Stimulated activated CD8-positive, alpha-beta memory T cell treated with anti-CD3 and anti-CD28 coated beads, Interleukin-15, amount 100 ng/mL, for 48 hours (primary cell): ENCODE measurements at places on chromosomes 1 and 21.

GRCh38 chr1:198656500-198656932 lies 17.7 kb downstream of the PTPRC start:
- peak; percentile 70 for DNase-seq

GRCh38 chr1:109199710-109200109 lies 14.0 kb upstream of the SARS1 start:
- DNase-seq, result no peak

DNA sequence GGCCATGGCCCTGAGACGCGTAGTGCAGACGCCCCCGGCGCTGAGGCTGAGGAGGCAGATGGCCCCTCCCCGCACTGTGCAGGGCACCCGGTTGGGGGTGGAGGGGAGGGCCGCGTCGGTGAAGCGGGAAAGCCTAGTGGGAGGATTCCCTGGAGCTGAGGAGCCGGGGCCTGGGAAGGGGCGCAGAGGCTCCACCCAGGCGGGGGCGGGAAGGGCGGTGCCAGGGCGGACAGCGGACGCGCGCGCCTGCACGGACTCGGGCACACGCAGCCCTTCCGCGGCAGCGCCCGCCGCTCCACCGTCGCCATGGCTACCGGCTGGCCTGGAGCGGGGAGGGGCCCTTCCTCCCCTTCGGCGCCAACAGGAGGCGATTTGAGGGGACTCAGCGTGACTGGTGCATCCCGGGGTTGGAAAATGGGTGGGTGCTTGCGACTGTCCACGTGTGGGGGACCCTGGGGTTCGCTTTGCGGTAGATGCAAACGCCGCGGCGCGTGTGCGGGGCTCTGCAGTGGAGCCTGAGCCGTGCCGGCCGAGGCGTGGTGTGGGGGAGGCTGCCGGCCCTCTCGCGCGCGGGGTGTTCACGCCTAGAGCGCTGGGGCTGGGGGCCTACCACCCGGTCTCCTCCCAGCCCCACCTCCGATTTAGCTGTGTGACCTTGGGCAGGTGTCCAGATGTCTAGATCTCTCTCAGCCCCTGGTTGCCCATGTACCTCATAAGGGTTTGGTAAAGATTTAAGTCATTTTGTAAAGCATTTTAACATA lies 35.1 kb downstream of the PTPRF start:
- DNase-seq, result peak; percentile 27

DNA sequence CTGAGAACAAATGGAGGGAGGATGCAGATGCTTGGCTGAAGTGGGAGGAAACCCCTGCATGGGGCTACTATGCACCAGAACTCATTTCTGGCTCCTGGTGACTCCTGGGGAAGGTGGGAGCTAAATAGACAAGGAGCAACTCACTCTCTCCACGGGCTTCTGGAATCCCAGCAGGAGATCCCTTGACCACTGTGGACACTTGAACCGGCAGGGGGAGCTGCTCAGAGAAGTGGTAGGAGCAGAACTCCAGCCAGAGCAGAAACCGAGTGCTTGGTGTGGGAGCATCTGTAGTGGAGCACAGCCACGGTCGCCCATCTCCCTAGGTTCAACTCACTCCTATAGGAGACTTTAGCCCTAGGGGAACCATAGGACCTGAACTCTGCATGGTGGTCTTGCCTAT lies 205.6 kb upstream of the GJB5 start:
- no peak for DNase-seq

GRCh38 chr1:91591175-91591974 lies 90.7 kb downstream of the CDC7 start:
- no peak for DNase-seq

DNA sequence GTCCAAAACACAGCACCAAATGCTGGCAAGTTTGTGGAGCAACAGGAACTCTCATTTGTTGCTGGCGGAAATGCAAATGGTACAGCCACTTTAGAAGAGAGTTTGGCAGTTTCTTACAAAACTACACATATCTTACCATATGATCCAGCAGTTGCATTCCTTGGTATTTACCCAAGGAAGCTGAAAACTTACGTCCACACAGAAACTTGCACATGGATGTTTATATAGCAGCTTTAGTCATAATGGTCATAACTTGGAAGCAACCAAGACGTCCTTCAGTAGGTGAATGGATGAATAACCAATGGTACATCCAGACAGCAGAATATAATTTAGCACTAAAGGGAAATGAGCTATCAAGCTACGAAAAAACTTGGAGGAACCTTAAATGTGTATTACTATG lies 66.4 kb downstream of the MARK1 start:
- no peak for DNase-seq

- DNase-seq, result no peak
Measured at GRCh38 chr1:61171974-61172373, 89.6 kb downstream of the NFIA start.

- no peak for DNase-seq
Measured at GRCh38 chr21:34870246-34870645, 178.9 kb downstream of the RUNX1 start.

DNA sequence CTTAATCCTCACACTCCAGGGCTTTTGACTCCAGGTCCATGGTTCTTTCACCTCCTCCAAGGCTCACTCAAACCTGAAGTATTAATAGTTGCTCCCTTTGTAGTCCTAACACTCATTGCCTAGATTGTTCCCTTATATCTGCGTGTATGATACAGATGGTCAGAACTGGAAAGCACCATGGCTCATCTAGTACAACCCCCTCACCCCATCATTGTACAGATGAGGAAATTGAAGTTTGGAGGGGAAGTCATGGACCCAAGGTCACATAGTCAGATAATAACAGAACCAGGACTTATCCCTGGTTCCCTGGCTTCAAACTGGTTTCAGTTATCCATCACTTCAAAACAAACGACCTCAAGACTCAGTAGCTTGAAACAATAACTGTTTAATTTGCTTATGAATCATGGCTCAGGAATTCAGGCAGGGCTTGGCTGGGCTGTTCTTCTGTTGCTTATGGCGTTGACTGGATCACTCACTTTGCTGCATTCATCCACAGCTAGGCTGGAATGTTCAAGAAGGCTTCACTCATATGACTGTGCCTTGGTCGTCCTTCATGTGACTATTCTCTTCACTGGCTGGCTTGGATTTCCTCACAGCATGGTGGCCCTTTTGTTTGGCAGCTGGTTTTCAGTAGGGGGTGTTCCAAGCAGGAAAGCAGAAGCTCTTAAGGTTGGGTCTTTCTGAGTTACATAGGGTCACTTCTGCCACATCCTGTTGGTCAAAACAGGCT lies 5.0 kb downstream of the NOS1AP start:
- DNase-seq, result no peak

DNA sequence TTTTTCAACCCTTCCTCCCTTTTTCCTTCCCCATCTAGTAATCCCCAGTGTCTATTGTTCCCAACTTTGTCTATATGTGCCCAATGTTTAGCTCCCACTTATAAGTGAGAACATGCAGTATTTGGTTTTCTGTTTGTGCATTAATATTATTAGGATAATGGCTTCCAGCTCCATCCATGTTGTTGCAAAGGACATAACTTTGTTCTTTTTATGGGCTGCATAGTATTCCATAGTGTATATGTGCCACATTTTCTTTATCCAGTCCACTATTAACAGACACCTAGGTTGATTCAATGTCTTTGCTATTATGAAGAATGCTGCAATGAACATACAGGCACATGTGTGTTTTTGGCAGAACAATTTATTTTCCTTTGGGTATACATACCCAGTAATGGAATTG lies 121.0 kb upstream of the C1orf105 start:
- DNase-seq, result no peak

DNA sequence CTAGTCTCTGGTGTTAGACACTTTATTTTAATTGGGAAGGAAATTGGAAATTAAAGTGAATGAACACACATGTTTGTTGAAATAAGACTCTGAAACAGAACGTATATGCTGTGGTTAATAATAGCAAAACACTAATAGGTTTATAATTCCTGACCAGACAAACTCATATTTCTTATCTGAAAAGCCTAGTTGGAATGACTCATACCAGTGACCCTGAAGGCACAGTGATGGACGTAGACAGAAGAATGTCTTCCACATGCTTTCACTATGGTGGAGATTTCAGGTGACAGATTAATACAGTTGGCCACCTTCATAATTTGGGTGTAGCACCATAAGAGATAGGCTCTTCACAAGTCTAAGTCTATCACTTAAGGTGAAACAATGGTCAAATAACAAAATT lies 83.0 kb upstream of the COL11A1 start:
- DNase-seq, result no peak

DNA sequence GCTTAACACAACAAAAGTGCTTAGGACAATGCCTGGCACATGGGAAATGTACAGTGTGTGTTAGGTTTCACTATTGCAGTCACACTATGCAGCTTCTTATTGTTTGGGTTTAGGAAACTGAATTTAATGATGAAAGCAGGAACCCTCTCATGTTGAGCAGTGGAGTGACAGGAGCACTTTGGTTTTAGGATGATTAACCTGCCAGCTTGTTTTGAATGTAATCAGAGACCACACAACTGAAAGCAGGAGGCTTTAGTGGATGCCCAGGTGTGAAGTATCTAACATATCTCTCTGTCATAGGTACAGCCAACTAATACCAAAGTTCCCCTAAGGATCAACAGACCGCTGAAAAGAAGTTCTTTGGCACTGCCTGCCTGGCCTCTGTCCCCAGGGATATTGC lies 406.9 kb upstream of the USP24 start:
- DNase-seq, result no peak

DNA sequence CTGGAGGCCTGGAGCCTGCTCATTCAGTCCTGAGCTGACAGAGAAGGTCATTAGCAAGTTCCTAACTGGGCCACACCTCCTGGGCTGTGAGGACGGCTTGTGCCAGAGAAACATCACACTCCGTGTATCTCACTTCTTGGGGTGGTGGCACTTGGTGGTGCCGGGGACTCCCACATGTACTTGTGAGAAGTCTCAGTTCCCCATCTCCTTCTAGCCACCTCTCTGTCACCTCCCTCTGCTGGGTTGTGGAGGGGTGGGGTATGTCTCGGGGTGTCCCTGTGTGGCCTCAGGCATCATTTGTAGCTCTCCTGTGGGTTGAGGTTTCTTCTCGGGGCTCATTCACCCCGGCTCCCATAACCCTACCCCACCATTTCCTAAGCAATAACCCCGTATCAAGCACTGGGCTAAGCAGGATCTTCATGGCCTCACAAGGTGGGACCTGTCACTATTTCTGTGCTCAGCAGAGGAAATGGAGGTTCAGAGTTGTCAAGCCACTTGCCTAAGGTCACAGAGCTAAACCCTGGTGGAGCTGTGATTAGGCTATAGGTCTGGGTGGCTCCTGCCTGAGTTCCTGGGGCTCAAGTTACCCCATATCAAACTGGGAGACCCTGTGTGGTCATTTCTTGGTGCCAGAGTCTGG lies 62.5 kb downstream of the UBIAD1 start:
- DNase-seq, result no peak

DNA sequence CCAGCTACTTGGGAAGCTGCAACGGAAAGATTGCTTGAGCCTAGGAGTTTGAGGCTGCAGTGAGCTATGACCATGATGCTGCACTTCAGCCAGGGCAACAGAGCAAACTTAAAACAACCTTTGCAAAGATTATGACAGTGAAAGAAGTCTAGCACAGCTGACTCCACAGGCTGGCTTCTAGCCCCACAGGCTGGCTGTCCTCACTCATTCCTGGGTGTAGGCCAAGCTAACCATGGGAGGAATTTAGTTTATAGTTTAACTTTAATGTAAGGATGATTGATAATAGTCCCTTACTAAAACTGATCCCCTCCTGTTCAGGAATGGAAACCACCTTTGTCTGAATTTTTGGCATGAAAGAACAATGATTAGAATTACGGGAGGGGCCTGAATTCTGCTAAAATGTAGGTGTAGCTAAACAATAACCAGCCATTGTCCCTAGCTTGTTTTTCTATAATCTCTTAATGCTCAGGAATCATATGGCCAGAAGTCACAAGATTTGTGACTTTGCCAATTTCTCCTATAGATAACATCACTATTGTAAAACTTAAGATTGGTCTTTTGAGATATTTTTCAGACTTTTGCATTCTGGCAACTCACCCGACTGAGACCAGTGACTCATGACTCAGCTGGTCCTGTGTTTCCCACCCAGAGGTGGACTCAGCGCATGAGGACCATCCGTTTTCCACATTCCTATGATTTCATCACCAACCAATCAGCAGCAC lies 28.1 kb upstream of the SGIP1 start:
- DNase-seq, result no peak

DNA sequence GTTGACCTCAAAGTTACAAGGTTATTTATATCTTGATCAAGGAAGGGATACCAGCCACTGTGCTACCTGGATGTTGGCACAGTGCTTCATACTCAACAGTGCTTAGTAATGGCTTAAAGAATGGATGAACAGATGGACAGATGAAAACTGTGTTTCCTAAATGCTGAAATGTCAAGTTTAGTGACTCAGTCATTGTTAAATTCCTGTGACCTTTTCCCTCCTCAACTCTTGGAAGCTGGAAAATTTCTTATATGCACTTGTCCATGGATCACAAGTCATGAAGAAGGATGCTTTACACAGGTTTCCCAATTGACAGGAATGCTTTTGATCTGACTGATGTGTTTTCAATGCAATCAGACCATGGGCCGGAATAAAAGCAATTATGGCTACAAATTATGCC lies 39.6 kb upstream of the SLC19A2 start:
- DNase-seq, result no peak

- DNase-seq, result no peak
Measured at GRCh38 chr1:92029241-92029922, 403 bp upstream of the EPHX4 start.

- DNase-seq, result no peak
Measured at GRCh38 chr1:37073854-37074379, 39.6 kb upstream of the GRIK3 start.

- DNase-seq, result no peak
Measured at GRCh38 chr1:7224644-7225043, 439.4 kb downstream of the CAMTA1 start.

- no peak for DNase-seq
Measured at GRCh38 chr1:198939956-198940355, 301.1 kb downstream of the PTPRC start.
